T-helper 2 cell treated with Interferon-gamma antibody and Interleukin-4, amounts not matched to agents 100 ng/mL and 5 ng/mL, for 36 hours (primary cell): ENCODE measurements at places on chromosomes 2 and 18. TPM values are rescaled to one million over a fixed set of nuclear protein-coding genes. Genes with fewer than 3 reads are reported as not detected.

The CAPN14 gene
- total RNA-seq = 0.20 and 0.27 TPM in 2 replicates

The CROCC2 gene
- not detected in 2 replicates for total RNA-seq

The SLC25A52 gene
- total RNA-seq = 0.20 TPM in 1 of 2 replicates, not detected in the other

The GPATCH11 gene
- 13.0 and 15.7 TPM in 2 replicates for total RNA-seq

The PROKR1 gene
- total RNA-seq = not detected in 2 replicates

The HJURP gene
- 79.4 and 80.0 TPM in 2 replicates for total RNA-seq
